HT1080 (cell line): ENCODE measurements at places on chromosomes 5 and 9. TPM values are rescaled to one million over a fixed set of nuclear protein-coding genes. Genes with fewer than 3 reads are reported as not detected.

- no peak for DNase-seq
Measured at GRCh38 chr5:34639852-34640626, 16.1 kb upstream of the RAI14 start.

The CDK7 gene
- 55.3 and 83.2 TPM in 2 replicates for total RNA-seq

- no peak for DNase-seq
Measured at GRCh38 chr9:129493002-129493705, 127.7 kb downstream of the C9orf50 start.

- no peak for DNase-seq
Measured at GRCh38 chr9:133167096-133167730, 3.5 kb upstream of the GBGT1 start.

DNA sequence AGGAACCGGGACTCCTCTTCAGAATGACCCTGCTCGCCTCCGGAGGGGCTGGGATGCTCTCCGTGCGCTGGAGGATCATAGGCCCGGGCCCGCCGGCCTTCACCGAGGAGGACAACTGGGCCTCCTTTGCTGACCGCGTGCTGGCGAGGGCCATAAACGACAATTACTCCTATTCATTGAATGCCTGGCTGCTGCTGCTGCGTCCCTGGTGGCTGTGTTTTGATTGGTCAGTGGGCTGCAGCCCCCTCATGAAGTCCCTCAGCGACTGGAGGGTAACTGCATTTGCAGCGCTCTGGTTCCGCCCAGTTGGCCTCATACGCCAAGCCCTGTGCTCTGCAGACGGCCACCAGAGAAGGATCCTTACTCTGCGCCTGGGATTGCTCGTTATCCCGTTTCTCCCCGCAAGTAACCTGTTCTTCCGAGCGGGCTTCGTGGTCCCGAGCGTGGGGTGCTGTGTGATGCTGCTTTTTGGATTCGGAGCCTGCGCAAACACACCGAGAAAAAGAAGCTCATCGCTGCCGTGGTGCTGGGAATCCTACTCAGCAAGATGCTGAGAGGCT is 16.6 kb downstream of the OR2V1 start:
- DNase-seq = no peak

The TEK gene
- total RNA-seq = 0.26 and 0.33 TPM in 2 replicates

- peak; percentile 39 for DNase-seq
Measured at GRCh38 chr5:64789457-64789856, 20.7 kb downstream of the CWC27 start.
